ENCODE measurements at places on chromosomes 7 and 10.
A peak's percentile ranks its signal among the peaks of the same experiment; 100 is the strongest.

DNA sequence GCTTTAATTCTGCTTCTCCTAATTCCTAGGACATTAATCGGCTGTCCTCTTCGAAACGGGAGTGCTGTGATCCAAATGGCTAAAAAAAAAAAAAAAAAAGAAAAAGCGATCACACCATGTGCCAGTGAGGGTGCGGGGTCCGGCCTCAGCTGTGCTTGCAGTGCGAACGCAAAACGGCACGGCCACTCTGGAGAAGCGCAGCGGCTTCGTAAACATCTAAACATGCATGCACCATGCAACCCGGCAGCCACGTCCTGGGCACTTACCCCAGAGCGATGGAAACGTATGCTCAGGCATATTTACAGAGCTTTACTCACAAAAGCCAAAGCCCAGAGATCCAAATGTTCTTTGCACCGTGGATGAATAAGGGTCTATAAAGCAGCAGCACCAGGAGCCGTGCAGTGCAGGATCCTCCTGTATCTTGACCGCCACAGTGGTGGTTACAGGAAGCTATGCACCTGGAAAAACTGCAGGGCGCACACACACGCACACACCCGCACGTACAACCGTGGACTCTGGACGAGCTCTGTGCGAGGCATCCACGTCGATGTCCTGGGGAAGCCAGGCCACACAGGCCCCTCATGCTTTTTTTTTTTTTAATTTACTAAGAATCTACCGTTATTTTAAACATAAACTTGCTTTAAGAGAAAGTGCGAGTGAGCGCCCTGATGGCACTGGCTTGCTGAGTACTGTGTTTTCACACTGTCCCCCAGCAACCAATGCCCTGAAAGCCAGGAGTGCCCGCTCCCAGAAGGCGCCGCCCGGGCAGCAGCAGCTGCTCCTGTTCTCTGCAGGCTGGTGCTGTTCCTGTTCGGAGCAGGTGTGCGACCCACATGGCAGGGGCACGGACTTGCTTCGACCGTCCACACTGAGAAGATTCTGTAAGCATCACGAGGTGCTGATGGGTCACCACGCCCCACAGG, 25.0 kb downstream of the GPER1 start:
- DNase-seq: no peak

- DNase-seq: no peak
Observed at GRCh38 chr10:100229819-100230422, 525 bp upstream of the CHUK start.

- DNase-seq: no peak
Observed at GRCh38 chr10:131772441-131772840, 128.4 kb upstream of the PPP2R2D start.

- no peak for DNase-seq
Observed at GRCh38 chr7:11430112-11430511, 401.9 kb downstream of the THSD7A start.

DNA sequence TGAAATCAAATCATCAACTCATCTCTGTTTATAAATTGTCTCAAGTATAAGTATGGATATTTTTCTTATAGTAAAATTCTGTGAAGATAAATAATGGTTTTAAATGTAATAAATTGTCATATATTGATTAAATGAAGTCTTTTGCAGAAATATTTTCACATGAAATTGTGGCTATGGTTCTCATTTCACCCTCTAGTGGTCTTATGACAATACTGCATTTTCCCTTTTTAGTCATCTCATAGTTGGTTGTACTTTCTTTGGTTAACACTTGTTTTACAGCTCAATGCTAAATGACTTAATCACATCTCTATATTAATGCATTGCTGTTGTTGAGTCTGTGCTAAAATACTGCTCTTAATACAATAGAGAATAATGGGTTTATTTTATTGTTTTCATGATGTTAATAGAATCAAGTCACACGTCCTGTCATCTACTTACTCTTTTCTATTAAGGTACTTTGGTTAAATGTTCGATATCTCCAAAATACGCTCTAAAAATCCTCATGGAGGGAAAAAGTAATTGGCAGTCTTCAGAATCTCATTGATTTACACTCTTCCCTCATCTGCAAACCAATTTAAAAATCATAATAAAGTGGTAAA, 38.0 kb upstream of the CACNA2D1 start:
- peak; percentile 53 for DNase-seq

GRCh38 chr7:84490661-84491060, 296.1 kb upstream of the SEMA3A start:
- no peak for DNase-seq

- no peak for DNase-seq
Observed at GRCh38 chr7:34165466-34165865, 260.1 kb downstream of the BMPER start.

DNA sequence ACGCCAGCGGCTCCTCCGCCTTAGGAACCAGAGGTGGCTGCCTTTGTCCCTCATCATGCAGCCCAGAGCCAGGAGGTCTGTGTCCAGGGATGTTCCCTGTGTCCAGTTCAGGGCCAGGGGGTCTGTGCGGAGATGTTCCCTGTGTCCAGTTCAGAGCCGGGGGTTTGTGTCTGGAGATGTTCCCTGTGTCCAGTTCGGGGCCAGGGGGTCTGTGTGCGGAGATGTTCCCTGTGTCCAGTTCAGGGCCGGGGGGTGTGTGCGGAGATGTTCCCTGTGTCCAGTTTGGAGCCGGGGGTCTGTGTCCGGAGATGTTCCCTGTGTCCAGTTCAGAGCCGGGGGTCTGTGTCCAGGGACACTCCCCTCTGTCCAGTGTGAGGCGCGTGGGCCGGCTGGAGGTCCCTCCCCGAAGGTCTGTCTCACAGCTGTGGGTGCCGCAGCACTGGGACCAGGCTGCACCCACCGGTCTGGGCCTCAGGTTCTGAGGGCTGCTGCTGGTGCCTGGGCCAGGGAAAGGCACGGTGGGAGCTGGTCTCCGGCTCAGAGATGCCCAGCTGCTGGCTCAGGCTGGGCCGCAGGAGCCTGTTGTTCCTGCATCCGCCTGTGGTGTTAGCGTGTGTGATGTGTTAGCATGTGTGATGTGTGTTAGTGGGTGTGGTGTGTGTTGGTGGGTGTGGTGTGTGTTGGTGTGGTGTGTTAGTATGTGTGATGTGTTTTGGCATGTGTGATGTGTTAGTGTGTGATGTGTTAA, 67.9 kb upstream of the CFAP46 start:
- DNase-seq: no peak

DNA sequence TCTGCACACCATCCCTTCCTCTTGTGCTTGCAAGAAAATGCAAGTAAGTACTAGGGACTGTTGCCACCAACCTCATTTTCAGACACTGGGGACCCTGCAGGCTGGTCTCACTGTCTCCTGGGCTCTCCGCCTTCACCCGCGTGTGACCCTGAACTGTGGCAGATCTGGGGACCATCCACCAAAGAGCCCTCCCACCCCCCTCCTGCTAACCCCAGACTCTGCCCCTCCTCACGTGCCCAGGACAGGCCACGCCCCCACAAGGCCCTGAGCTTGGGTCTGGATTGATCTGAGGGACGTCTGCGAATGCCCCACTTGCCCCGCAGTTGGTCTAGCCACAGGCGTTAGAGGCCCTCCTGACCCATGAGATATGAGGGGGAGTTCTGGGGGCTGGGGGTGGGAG, 8.1 kb downstream of the CNPY1 start:
- no peak for DNase-seq

GRCh38 chr10:8921568-8921967, 867.1 kb downstream of the GATA3 start:
- no peak for DNase-seq

DNA sequence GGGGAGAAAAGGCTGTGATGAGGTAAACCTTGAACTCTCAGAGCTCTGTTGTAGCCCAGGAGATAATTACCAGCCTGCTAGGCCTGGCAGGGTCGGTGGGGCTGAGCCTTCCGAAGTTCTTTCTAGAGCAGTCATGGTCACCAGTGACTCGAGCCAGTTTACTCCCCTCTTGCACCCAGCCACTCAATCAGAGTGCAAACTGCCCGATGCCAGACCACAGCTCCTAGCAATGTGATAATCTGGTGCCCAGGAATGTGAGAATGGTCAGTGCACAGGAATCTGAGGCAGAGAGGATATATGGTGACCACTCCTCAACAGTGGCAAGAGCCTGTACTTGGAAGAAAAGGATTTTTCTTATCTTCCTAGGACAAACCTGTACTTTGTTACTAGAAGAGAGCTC, 46.4 kb upstream of the KMT2E start:
- no peak for DNase-seq

DNA sequence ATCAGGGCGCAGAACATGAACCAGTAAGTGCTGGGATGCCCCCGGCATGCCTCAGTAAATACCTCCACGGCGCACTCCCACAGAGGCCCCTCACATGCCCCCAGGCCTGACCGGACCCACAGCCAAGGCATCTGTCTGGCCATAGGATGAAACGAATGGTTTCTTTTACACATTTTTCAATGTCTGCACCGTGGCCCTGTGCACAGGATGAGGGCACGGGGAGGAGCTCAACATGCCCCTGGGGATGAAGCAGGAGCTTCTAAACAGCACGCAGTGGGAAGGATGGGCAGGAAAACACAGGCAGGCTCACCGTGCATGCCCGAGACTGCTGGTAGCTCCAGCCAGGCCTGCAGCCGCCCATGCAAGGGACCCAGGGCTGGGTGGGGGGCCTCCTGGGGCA, 283.3 kb downstream of the TNS3 start:
- no peak for DNase-seq

GRCh38 chr7:111833466-111833865, 271.2 kb upstream of the IMMP2L start:
- no peak for DNase-seq

GRCh38 chr7:90349305-90349704, 2.8 kb downstream of the GTPBP10 start:
- no peak for DNase-seq

DNA sequence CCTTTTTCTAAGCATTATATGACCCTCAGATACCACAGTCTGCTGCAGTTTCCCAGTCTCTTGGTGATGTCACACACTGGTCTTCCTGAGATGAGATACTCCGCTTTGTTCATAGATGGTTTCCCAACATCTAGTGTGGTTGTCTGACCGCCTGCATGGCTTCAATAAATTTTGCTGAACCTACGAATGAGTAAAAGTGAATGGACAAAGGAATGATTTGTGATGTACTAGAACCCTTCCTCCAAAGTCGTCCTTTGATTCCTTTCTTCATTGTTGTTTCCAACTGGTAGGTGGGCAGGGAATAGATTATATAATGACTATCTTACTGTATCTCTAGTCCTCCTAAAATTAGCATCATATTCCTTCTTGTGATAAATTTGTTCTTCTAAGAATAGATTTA, 82.5 kb downstream of the SLC35B4 start:
- no peak for DNase-seq

DNA sequence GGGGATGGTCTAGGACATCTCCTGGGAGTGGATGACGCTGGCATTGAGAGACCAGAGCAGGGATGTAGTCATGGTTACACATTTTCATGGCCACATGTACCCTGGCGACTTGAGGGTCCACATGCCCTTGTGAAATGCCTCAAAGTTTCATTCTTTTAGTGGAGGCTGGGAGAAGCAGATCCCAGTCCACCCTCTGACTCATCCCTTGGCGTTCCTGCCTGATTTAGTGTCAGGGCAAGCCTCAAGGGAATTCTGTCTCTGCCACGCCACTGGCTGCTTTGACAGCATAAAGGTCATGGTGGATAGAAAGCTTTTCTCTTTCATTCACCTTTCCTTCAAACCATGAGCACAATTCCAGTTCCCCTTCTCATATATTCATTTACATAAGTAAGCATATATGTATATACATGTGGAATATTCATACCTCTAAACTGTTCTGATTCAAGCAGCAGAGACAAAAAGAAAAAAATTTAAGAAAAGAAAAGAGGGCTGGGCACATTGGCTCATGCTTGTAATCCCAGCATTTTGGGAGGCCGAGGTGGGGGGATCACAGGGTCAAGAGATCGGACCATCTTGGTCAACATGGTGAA, 21.8 kb upstream of the KIF5B start:
- DNase-seq: peak; percentile 51

DNA sequence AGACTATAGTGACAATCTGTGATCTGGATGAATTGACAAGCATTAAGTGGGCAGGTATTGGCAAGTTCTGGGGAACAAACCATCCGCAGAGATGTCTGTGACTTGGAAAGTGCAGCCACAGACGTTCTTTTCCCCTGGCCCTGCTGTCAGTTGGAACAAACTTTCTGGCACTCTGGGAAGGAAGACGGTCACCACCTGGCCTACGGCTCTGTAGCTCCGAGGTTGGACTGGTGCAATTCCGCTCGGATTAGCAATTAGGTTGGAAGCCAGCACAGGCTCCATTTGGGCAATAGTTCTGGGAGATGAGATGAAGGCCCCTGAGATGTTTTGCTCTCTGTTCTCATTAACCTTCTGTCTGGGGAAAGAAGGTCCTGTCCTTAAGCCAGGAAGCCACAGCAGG, 437.5 kb downstream of the CALN1 start:
- no peak for DNase-seq

All from RKO (cell line).